ENCODE measurements at places on chromosomes 6 and 20. TPM values are rescaled to one million over a fixed set of nuclear protein-coding genes. Genes with fewer than 3 reads are reported as not detected.

GRCh38 chr6:156662025-156662445 lies 115.1 kb upstream of the ARID1B start:
- DNase-seq: peak; percentile 5

- DNase-seq: no peak
These were observed 399.3 kb downstream of the HAO1 start for GRCh38 chr20:7540923-7541322.

GRCh38 chr20:3927486-3928291 lies 38.5 kb downstream of the PANK2 start:
- DNase-seq: no peak

GRCh38 chr6:52063584-52064344 lies 23.6 kb downstream of the PKHD1 start:
- DNase-seq: peak; percentile 70

DNA sequence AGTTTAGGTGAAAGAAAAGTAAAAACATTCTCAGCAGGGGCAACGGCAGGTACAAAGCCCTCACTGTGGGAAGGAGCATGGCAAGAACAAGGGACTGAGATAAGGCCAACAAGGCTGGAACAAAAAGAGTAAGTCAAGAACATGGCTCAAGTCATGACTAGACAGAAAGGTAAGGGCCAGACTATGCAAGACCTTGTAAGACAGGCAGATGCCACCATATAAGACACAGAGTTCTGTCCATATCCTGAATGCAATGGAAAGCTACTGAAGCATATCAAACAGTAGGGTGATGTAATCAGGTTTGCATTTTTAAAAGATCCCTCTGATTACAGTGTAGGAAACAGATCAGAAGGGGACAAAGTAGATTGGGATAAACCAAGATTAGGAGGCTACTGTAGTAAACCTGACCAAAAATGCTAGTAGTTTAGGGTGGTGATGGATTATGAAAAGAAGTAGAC lies 5.5 kb downstream of the REV3L start:
- DNase-seq: no peak

DNA sequence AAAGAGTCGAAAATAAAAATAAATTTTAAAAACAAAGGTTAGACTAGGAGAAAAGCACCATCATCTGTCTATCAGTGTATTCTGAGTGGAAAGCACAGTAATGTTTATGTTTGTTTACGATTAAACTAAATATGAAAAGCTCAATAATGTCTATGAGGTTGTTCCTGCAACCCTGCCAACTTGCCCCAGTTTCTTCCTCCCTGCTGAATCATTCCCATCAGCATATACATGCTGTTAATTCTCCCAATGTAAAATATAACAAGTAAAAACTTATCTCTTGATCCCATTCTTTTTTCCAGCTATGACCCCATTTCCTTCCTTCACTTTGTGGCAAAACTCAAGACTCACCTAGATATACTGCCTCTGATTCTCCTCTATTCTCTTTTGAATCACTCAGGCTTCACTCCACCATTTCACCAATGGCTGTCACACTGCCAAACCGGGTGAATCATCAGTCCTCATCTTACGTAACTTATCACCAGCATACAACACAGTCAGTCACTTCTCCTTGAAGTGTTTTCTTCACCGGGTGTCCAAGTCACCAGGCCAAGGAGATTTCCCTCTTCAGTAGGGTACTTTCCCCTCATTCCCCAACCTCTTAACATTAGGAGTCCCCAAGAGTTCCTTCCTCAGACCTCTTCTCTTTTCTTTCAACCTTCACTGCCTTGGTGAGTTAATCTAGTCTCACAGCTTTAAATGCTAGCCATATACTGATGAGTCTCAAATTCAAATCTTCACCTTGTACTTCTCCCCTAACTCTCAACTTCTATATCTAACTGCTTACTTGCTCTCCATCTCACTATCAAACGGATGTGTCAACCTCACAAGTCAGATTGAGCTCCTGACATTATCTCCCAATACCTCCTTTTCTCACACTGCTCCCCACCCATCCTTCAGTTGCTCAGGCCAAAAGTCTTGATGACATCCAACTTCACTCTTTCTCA lies 6.2 kb downstream of the TMEM242 start:
- DNase-seq: peak; percentile 52

- no peak for DNase-seq
These were observed 17.0 kb downstream of the CCDC167 start for GRCh38 chr6:37482606-37483251.

DNA sequence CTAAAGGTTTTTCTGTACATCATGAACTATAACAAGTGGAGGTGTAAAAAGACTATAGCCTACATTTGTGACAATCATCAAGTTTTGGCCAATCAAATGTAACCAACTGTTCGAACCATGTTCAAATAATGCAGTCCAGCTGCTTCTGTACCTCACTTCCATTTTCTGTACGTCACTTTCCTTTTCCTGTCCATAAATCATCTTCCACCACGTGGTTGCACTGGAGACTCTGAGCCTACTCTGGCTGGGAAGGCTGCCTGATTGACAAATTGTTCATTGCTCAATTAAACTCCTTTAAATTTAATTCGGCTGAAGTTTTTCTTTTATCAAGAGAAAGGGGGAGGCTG lies 270.4 kb upstream of the JARID2 start:
- DNase-seq: no peak

DNA sequence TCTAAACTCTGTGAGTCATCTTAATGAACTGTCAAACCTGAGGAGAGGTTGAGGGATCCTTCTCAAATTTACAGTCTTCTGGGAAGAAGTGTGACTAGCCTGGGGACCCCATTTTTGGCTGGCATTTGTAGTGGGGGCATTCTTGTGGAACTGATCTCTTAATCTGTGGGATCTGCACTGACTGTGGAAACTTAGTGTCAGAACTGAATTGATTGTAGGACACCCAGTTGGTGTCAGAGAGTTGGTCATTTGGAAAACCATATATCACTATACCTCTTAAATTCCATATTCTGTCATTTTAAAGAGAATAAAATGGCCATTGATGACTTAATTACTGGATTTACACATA lies 48.3 kb downstream of the LAMA4 start:
- DNase-seq: no peak

- DNase-seq: no peak
These were observed 220.4 kb upstream of the JARID2 start for GRCh38 chr6:15025446-15025845.

DNA sequence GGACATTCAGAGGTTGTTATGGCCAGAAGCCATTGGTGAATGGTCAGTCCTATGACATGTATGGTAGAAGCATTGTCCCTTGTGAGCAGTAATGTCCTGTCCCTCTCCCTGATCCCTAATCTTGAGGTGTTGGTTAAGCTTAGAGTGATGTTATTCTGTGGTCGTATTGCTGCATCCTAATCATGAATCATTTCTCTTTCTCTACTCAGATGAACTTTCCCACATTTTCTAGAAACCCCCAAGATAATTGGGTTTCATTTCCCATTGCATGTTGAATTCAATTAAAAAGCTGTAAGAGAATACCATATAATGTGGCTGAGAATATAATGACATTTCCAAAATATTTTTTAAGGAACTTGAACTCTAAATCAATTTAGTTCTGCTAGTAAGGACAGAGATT lies 175.1 kb downstream of the PLCB4 start:
- no peak for DNase-seq

DNA sequence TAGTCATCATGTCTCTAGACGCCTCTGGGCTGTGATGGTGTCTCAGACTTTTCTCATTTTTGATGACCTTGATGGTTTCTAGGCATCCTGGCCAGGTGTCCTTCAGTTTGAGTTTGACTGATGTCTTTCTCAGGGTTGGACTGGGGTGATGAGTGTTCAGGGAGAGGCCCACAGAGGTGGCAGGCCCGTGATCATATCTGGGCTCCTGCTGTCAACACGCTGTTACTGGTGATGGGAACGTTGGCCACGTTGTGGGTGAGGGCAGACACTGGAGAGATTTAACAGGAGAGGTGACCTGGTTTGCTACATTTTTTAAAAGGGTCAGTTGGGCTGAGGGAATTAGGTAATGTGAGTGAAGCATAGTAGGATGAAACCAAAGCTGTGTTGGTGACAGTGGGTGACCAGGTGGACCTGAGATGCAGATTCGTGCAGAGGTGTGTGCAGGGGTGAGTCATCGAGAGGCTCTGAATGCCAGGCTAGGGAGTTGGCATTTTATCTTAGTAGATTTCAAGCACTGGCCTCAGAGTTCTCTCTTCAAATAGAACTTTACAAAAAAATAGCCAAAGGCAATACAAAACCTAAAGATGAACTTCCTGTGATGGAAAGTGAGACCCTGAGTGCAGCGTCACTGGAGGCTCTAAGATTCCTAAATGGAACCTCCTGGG lies 174.1 kb downstream of the CDH26 start:
- no peak for DNase-seq

DNA sequence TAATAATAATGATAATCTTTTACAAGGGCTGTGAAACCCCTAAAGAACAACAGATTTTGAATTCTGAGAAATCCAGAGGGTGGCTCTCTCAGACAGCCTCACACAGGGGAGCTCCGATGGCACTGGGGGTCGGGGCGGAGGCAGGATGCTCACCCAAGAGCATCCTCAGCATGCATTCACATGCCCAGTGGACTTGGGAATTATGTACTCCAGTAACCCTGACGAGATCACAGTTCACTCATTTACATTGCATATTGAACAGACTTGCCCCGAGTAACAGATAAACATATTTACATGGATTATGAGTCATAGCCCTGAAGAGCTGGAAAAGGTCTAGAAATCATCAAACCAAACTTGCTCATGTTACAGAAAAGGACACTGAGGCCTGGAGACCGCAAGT lies 482.7 kb upstream of the JARID2 start:
- no peak for DNase-seq

- no peak for DNase-seq
These were observed 861 bp downstream of the PPP1R14C start for GRCh38 chr6:150143516-150144293.

DNA sequence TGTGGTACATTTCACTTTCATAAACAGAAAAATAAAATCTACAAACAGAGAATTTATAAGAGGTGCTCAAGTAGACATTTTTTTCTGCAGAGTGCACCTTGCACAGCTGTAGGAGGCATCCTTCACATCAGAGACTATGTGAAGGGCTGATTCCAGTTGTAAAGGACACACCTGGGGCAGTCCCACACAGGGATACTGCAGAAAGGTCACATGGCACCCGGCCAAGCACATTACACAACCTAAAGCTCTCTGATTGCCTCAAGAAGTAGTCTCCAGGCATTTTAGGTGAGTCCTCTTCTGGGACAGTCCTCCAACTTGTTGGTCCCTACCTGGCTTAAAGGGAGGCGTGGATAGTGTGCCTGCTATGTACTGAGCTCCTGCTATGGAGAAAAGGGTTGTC lies 502.9 kb upstream of the NOX3 start:
- DNase-seq: no peak

DNA sequence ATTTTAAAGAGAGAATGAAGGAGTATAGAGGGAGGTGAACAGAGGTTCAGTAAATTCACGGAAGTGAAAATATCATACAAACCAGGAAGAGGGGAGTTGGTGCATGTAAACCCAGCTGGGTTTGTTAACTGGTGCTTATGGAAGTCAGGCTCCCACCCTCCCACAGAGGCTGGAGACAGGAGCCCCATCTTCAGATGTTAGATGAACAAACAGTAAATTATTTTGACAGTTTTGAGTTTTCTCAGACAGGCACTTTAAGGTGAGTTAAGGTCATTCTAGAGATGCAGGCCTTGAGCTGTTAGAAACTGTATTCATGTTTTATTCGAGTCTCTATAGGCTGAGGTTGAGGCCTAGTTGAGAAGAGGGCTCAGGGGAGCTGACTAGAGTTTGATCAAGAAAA lies 41.8 kb upstream of the FUCA2 start:
- no peak for DNase-seq

- DNase-seq: no peak
These were observed 742 bp upstream of the CEP85L start for GRCh38 chr6:118652051-118652615.

DNA sequence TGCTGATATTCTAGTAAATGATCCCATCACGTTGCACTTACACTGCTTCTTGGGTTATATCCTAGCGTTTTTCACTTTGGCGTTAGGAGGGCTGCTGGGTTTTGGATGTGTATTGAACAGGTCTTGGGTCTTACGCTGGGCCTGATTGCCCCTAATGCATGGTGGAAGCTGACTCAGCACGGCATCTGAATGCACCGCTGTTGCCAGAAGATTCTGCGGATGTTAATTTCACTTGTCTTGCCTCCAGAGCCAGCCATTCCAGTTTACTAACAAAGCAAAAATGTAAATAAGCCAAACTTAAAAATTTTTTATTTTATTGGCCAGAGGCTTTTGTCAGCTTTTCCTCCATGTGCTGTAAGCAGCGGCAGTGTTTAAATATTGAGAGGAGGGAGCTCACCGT lies 233.5 kb downstream of the TMEM242 start:
- DNase-seq: no peak

DNA sequence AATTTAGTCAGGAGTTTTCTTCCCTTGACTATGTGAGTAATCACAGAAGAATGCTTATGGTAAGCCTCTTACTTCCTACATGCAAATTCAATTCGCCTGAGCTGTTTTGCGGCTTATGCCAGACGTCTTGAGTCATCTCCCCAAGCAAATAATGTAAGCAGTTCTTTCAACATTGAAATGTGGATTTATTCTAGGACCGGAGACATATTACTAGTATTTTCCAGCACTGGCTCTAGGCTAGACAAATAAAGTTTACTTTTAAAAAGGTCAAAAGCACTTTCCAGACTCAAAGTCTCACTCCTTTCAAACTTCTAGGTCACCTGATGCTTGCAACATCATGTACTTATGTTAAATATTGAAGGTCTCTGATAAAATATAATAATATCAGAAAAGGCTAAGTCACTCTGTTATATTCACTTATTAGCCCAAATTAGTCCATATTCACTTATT lies 38.1 kb upstream of the NOX3 start:
- DNase-seq: peak; percentile 17

DNA sequence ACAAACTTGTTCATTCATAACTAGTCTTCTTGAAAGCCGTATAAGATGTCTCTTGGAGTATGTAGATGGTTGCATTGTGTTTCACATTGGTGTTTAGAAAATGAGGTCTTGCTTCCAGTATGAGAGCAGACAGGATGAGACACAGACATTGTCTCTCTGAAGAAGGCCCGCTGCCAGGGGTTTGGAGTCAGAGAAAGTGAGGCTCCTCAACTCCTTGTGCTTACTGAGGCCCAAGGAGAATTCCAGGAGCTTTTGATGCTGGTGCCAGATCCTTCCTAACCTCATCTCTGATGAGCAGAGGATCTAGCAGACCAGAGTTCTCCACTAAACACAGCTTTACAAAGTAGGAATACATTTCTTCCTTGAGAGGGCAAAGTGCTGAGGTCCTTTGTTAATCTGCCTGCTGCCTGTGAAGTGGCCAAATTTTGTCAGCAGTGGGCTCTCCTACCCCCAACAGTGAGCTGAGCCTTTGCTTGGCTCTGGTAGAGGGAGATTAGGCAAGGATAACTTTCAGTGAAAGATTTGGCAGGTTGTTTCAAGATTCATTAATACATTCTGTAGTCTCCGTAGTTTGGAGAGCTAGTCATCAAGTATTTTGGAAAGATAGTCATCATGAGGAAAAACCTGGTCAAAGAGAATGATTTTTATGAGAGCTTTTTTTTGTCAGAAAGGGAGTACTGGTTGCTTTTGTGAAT lies 9.7 kb downstream of the MAPRE1 start:
- DNase-seq: no peak

PHACTR3 gene
- not detected for total RNA-seq

TSBP1 gene
- total RNA-seq: not detected

KCNK16 gene
- not detected for total RNA-seq

SPDEF gene
- total RNA-seq: 0.34 TPM

CDK19 gene
- 31.9 TPM for total RNA-seq

CDSN gene
- not detected for total RNA-seq

PCIF1 gene
- 42.0 TPM for total RNA-seq

TFEB gene
- 15.3 TPM for total RNA-seq

OPRM1 gene
- not detected for total RNA-seq

FAM83B gene
- not detected for total RNA-seq

NOTCH4 gene
- total RNA-seq: 0.79 TPM

ANKRD66 gene
- total RNA-seq: not detected

CGAS gene
- total RNA-seq: 26.9 TPM
